ENCODE measurements at places on chromosomes 6 and 20.

GRCh38 chr6:122651031-122651430 lies 40.8 kb downstream of the PKIB start:
- H3K27me3 ChIP-seq = no peaks in the 10 kb centered on the region
- no peak overlapping the region for H3K27ac ChIP-seq
- DNase-seq = no peak

DNA sequence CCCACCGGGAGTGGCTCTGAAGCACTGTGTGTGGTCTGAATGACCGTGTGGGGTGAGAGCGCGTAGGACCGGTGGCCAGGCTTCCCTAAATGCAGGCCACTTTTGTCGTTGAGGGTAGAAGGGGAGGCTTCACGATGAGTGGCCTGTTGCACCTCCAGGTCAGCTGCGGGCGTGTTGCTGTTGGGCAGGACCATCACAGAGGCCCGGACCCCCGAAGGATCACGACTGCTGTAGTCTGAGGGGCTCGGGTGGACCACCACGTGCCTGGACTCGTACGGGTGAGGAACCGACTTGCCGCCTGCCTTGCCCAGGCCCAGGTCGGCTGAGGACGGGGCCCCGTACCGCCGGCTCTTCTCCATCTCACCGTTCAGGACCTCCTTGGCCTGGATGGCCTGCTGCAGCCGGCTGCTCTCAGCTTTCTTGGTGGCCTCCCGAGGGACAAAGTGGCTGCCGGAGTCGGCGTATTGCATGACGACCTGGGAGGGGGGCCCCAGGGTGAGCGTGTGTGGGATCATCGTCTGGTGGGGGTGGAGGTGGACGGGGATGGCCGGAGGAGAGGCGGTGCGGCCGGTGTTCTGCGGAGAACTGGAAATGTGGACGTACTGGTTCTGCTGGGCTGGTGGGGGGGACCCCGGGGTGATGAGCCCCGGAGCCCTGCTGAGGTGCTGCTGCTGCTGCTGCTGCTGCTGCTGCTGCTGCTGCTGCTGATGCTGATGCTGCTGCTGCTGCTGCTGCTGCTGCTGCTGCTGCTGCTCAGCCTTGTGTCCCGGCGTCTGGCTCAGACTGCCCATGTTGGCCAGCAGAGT lies 88.8 kb downstream of the GMPR start:
- H3K27ac ChIP-seq = no peak overlapping the region
- H3K4me1 ChIP-seq = peaks cover 34% of the 10 kb centered on the region
- H3K27me3 ChIP-seq = peaks cover 12% of the 10 kb centered on the region
- H3K4me3 ChIP-seq = no peak overlapping the region
- no peak for DNase-seq

GRCh38 chr6:130421585-130421984 lies 55.8 kb downstream of the TMEM200A start:
- no peaks in the 10 kb centered on the region for H3K36me3 ChIP-seq
- H3K27me3 ChIP-seq = no peaks in the 10 kb centered on the region
- no peak overlapping the region for H3K27ac ChIP-seq
- no peak for DNase-seq
- H3K4me1 ChIP-seq = no peaks in the 10 kb centered on the region

DNA sequence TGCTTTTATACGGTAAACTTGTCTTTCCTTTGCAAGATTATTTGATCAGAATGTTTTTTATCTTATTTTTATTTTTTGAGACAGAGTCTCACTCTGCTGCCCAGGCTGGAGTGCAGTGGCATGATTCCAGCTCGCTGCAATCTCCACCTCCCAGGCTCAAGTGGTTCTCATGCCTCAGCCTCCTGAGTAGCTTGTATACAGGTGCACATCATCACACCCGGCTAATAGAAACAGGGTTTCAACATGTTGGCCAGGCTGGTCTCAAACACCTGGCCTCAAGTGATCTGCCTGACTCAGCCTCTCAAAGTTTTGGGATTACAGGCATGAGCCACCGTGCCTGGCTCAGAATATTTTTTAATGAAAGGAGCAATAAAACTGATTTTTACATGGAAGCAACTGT lies 8.9 kb upstream of the LPIN3 start:
- no peak overlapping the region for H3K4me3 ChIP-seq
- H3K27me3 ChIP-seq = peaks cover 4% of the 10 kb centered on the region
- H3K36me3 ChIP-seq = no peaks in the 10 kb centered on the region
- peaks cover 17% of the 10 kb centered on the region for H3K4me1 ChIP-seq

DNA sequence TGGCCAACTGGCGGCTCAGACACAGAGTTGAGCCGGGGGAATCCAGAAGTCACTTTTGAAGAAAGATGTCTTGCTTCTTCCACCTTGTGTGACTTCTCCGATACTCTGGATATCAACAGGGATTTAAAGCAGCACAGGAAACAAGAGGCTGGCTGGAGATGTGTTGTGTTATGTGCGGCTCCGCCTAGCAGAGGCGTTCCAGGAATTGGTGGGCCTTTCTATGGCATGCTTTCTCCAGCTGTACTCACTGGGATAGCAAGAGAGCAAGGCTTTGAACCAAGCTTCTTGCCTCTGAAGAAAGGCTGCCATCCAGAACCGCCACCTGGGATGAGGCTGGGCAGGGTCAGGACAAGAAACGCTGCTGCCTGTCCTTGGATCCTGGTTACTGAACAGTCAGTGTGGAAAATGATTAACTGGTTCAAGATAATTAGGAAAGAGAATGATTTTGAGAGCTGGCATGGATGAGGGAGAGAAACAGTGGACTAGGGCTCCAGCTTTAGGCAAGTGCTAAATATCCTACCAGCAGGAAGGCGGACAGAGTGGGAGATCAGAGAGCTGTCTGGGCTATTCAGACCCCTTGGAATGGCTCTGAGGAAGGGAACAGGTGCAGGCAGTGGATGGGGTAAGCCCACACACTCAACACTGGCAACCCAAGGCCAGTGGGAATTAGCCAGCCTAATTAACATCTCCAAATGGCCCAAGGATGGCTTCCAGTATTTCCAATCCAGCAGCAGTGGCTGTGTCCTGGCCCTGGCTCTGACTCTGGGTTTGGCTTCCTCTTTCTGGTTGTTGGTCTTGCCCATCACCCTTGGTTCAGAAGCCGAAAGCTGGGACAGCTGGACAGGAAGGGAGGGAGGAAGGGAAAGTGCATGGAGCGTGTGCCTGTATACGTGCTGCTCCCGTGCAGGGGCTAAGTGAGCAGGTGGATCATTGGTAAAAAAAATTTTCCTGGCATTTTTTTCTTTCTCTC lies 31.9 kb downstream of the INSM1 start:
- no peak overlapping the region for H3K4me3 ChIP-seq
- H3K4me1 ChIP-seq = no peaks in the 10 kb centered on the region
- H3K27ac ChIP-seq = no peak overlapping the region
- DNase-seq = no peak
- H3K27me3 ChIP-seq = no peaks in the 10 kb centered on the region

GRCh38 chr6:114000069-114000468 lies 29.1 kb upstream of the HDAC2 start:
- DNase-seq = no peak
- H3K4me1 ChIP-seq = no peaks in the 10 kb centered on the region
- H3K27me3 ChIP-seq = peaks cover 8% of the 10 kb centered on the region
- H3K4me3 ChIP-seq = no peak overlapping the region
- no peaks in the 10 kb centered on the region for H3K36me3 ChIP-seq
- H3K27ac ChIP-seq = no peak overlapping the region

DNA sequence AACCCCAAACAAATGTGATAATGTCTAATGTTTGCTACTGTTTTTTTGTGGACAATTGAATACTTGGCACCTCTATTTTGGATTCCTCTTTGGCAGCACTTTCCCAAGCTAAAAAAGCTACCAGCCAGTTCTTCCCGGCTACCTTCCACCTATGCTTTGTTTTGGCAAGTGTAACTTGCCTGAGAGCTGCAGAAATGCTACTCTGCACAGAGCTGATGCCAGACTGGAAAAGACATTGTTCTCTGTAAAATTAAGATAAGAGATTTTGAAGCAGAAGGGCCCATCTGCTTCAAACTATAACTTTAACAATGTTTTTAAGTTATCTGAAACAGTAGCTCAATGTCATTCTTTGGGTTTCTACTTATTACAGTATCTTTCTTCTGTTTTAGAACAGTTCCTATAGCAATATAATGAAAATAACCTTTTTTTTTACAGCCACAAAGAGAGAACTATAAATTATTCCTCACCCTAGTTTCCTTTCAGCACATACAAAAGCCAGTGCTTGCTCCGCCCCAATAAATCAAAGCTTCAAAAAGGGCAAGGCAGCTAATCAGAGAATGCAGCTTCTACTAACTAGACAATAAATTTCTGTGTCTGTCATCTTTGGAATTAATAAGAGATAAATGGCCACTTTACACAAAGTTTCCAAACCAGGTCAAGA lies 183.1 kb downstream of the UBE3D start:
- no peaks in the 10 kb centered on the region for H3K4me1 ChIP-seq
- no peak overlapping the region for H3K4me3 ChIP-seq
- no peaks in the 10 kb centered on the region for H3K36me3 ChIP-seq
- H3K27ac ChIP-seq = no peak overlapping the region
- peaks cover 2% of the 10 kb centered on the region for H3K27me3 ChIP-seq

GRCh38 chr6:17865243-17865642 lies 122.2 kb downstream of the KIF13A start:
- no peak for DNase-seq
- no peaks in the 10 kb centered on the region for H3K27me3 ChIP-seq
- H3K36me3 ChIP-seq = no peaks in the 10 kb centered on the region

- H3K4me3 ChIP-seq = no peak overlapping the region
- no peak for DNase-seq
- peaks cover 6% of the 10 kb centered on the region for H3K27me3 ChIP-seq
- peaks cover 7% of the 10 kb centered on the region for H3K4me1 ChIP-seq
- H3K27ac ChIP-seq = no peak overlapping the region
- H3K36me3 ChIP-seq = peaks cover 6% of the 10 kb centered on the region
Observed at GRCh38 chr6:36392621-36393020, 5.2 kb upstream of the ETV7 start.

DNA sequence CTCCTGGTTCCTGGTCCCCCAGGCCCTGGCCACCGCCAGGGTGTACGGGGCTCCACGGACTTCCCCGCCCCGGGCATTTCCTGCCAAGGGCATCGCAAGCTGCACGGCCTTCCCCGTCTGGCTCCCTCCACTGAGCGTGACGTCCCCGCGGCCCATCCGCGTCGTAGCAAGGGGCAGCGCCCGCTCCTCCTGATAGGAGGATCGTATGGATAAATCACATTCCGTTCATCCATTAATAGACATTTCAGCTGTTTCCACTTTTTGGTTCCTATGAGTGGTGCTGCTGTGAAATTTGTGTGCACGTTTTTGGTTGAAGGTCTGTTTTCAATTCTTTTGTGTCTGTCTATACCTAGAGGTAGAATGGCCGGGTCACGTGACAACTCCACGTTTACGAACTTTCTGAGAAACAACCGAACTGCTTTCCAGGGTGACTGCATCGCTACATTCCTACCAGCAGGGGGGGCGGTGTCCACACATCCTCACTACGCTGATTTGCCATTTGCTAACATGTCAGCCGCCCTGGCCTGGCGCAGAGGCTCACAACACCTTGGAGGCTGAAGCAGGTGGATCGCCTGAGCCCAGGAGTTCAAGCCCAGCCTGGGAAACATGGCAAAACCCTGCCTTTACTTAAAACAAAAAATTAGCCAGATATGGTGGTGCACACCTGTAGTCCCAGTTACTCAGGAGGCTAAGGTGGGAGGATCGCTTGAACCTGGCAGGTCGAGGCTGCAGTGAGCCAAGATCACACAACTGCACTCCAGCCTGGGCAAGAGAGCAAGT lies 37.7 kb downstream of the KCNQ2 start:
- H3K27me3 ChIP-seq = peaks cover 4% of the 10 kb centered on the region
- no peak overlapping the region for H3K27ac ChIP-seq
- DNase-seq = peak; percentile 59
- H3K4me3 ChIP-seq = peak overlapping the region; percentile 42
- no peaks in the 10 kb centered on the region for H3K36me3 ChIP-seq

GRCh38 chr6:28981431-28981832 lies 23.7 kb downstream of the ZNF311 start:
- peak; percentile 85 for DNase-seq
- H3K4me3 ChIP-seq = peak overlapping the region; percentile 98
- H3K27me3 ChIP-seq = peaks cover 63% of the 10 kb centered on the region
- H3K27ac ChIP-seq = peak overlapping the region; percentile 95

- H3K27me3 ChIP-seq = peaks cover 1% of the 10 kb centered on the region
- H3K4me1 ChIP-seq = no peaks in the 10 kb centered on the region
- no peak overlapping the region for H3K4me3 ChIP-seq
- no peak for DNase-seq
Observed at GRCh38 chr6:107266563-107266962, 151.2 kb upstream of the BEND3 start.

DNA sequence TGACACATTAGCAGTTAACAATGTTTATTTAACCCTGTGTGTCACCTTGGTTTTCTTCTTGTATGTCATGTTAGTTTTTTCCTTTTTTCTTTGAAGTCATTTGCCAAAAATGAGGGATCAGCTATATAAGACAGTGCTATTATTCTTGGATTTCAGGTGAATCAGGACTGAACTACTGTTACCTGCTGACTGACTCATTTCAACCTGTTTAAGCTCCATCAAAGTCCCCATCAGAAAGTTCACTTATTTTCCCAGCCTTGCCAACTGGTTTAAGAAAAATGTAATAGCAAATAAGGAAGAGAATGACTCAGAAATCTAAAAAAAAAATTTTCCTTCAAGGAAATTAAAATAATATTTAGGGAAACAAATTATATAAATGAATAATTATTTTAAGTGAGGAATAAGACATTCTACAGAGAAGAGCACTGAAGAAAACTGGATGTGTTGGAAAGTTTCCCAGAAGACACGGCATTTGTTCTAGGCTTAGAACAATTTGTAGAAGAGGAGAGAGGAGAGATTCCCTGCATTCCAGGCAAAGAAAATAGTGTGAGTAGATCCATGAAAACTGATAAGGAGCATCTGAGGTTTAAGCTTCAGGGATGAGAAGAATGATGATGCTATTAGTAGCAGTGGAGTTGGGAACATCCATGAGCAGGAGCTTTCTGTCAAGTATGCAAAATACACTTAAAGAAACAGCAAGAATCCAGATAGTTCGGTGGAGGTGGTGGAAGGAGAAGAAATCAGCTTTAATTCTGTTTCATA lies 84.9 kb upstream of the SIM1 start:
- no peak for DNase-seq
- H3K27me3 ChIP-seq = no peaks in the 10 kb centered on the region
- no peak overlapping the region for H3K27ac ChIP-seq
- peaks cover 6% of the 10 kb centered on the region for H3K4me1 ChIP-seq
- peaks cover 20% of the 10 kb centered on the region for H3K36me3 ChIP-seq

DNA sequence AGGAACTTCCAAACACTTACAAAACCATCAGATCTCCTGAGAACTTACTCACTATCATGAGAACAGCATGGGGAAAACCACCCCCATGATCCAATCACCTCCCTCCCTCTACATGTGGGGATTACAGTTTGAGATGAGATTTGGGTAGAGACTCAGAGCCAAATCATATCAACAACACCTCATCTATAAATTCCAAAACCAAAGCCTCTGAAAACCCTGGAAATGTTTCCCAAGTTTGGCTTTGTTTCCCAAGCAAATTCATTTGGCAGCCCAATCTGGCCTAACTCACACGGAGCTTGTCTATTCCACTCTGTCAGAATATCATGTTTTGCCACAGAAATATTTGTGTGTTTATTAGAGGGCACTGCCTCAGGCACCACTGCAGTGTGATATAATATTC lies 142.6 kb downstream of the COL9A1 start:
- H3K36me3 ChIP-seq = no peaks in the 10 kb centered on the region
- no peak for DNase-seq
- no peak overlapping the region for H3K4me3 ChIP-seq
- H3K27ac ChIP-seq = no peak overlapping the region
- H3K4me1 ChIP-seq = no peaks in the 10 kb centered on the region

Measured in immature natural killer cell (primary cell).